ENCODE measurements at places on chromosomes 16 and 17. TPM values are rescaled to one million over a fixed set of nuclear protein-coding genes. Genes with fewer than 3 reads are reported as not detected.

GRCh38 chr17:47995241-47995935 is 24.5 kb downstream of the CDK5RAP3 start:
- no peak for DNase-seq

DNA sequence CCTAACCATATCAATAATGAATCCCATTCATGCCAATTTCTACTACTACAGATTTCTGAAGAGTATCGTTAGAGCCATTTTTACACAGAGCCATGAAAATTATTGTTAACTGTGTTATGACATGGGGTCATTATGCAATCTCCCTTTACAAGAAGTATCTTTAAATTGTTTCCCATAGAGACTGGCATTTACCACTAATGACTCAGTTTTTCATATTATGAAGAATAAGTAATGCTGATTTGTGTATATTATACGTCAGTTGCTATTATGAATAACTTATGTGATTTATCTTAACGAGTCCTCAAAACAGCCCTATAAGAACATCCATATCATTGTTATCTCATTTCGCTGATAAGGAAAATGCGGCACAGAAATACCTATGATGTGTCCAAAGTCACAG is 173.8 kb downstream of the KCNJ2 start:
- DNase-seq: no peak

DNA sequence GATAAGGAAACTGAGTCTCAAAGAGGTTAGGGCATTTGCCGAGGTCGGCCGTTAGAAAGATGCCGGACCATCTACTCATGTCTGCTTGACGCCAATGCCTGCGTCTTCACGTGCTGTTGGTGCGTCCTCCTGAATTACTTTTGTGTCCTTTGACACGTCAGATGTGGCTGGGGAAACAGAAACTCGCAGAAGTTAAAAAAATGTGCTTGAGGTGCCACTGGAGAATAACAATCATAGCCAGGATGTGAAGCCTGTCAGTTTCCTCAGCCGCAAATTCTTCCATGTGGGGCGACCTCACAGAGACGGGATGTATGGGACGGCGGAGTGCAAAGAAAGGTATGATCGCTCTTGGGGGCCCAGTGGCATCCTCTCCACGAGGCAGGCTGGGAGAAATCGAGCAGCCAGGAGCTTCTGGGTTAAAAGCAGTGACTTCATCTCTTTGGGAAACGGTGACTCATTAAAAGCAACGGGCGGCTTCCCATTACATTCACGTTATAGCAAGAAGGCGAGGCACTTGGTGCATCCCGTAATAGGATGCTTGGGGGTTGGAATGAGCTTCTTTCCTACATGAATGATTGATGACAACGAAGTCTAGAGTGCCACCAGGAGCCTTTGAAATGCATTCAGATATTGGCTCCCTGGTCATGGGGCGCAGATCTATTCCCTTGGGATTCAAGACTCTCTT is 67.8 kb downstream of the BMERB1 start:
- no peak for DNase-seq

- no peak for DNase-seq
These were observed 23.4 kb upstream of the SKAP1 start for GRCh38 chr17:48453447-48453846.

DNA sequence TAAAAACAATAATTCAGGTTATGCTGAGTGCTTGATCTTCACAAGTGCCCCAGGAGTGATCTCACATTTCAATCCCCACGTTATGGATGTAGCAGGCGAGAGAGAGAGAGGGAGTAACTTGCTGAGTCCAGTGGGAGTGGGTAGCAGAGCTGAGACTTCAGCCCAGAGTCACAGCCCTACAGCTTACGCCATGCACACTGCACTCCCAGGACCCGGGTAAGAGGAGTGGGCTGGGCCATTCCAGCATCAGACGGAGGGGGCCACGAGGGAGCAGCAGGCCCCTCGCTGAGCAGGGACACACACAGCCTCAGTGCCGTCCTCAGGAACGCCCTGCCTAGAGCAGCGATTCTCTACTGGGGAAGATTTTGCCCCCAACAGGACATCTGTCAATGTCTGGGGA is 9.8 kb upstream of the KIF19 start:
- no peak for DNase-seq

- no peak for DNase-seq
These were observed 233.7 kb upstream of the SDK2 start for GRCh38 chr17:73877962-73878361.

- no peak for DNase-seq
These were observed 377 bp upstream of the CRHR1 start for GRCh38 chr17:45783593-45784292.

DNA sequence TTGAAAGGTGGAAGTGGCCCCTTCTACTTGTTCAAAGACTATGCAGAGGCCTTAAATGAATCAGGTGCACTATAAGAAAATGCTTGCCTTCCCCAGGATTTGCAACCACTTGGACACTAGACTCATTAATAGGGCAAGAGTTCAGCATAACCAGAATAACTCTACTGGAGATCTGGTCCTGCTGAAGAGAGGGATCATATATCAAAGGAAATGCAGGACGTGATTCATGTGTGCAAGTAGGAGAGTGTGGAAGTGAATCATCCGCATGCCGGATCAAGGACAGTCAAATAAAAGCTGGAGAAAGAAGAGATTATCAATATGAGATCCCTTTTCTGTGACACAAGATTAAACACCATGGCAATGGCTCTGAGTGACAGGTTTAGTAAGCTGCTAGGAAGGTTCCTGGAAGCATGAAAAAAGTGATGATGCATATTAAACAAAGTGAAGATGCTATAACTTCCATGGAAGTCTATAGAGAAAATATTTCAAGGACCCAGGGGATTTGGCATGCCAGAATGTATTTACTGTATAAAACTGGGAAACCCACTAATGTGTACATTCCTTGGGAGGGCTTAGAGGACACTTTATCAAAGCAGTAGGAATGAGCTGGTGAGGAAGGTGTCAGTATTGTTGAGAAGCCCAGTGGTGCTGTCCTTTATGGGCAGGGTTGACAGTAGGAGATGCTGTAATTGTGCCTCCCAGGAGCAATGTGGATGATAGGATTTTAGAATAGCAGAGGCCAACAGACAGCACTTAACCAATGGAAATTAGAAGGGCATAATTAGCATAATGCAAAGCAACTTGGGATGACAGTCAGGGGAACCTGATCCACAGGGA is 133.1 kb downstream of the ABCA8 start:
- DNase-seq: no peak

GRCh38 chr16:67902831-67903230 is 9.8 kb downstream of the PSKH1 start:
- no peak for DNase-seq

- no peak for DNase-seq
These were observed 185.9 kb downstream of the KCNJ2 start for GRCh38 chr17:70355185-70355584.

DNA sequence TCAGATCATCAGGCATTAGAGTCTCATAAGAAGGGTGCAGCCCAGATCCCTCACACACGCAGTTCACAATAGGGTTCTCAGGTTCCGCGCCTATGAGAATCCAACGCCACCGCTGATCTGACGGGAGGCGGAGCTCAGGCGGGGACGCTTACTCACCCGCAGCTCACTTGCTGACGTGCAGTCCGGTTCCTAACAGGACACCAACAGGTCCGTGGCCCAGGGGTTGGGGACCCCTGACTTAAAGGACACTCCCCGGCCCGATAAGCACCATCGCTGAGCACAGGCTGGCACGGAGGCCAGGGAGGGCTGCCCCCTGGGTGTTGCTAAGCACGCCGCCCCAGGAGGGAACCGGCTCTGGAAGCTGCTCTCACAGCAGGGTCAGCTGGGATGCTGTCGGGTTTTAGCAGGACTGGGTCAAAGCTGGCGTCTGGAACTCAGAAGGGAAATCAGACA is 30.1 kb upstream of the BAHCC1 start:
- DNase-seq: no peak

DNA sequence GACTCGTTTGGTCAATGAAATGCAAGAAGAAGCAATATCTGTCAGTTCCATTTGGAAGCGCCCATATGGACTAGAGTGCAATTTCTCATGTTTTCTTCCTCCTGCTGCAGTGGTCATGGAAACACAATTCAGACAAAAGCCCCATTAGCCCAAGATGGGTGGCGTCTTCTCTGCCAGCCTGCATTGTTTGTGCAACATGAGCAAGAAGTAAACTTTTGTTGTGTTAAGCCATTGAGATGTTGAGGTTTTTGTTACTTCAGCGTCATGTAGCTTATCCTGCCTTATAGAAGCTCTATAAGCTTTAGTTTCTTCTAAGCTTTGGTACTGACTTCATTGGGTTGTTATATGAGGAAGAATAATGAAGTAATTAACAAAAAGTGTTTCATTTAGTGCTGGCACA is 137.4 kb downstream of the NPIPB5 start:
- DNase-seq: no peak

DNA sequence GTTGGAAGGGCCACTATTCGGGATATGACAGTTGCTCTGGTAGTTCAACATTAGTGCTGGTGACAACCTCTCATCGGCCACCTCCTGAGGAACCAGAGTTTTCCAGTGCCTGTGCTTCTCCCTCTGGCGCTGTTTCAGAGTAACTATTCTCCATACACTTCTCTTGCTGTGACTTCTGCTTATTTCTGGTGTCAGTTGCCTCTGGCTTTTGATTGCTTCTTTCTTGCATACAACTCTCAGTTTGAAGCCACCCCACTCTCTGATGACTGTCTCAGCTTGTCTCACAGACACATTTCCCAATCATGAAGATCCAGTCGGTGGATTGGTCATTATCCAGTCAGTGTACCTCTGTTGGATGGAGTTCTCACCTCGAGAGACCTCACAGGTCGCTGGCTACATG is 3.4 kb upstream of the TM4SF5 start:
- no peak for DNase-seq

- no peak for DNase-seq
These were observed 1.5 kb upstream of the NTN3 start for GRCh38 chr16:2469399-2470233.

DNA sequence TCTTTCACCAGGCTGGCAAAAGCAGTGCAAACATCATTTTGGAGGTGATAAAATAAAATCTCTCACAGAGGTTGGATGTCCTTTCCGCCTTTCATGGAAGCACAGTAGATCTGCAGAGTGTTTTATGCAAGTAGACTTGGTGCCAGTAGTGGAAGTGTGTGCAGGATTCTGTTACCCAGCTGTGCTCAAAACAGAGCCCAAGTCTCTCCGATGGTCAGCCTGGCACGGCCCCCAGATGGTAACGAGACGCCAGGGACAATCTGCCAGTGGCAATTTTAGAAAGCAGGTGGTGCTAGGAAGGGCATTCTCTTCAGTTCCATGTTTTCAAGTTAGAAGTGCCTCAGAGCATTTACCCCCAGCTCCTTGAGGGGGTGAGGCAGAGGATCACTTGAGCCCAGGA is 1.5 kb upstream of the MTHFSD start:
- no peak for DNase-seq

DNA sequence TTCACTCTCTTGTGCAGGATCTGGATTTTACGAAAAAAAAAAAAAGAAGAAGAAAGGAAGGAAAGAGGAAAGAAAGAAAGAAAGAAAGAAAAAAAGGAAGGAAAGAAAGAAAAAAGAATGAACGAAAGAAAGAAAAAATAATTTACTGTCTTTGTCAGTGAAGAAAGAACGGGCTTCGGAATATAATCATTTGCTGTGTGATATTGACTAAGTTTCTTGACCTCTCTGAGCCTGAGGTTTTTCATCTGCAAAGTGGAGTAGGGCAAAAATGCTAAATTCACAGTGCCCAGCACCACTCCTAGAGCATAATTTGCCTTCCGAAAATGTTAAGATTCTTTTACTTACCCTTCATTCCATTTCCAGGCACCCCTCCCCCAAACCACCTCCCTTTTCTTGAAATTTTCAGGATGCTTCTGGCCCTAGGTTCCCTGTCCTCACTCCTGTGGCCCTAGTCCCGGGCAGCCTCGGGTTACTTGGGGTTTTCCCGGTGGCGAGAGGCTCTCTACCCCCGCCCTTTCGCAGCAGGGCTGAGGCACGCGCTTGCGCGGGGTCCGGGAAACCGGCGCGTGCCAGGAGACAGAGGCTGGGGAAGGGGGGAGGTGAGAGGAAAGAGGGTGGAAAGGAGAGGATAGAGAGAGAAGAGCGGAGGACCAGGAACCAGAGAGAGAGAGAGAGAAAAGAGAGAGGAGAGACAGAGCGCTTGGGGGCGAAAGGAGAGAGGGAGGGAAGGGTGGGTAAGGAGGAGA is at the start of gene CNTNAP1:
CNTNAP1 (plus strand) TSS at position 556 of the 746 bp plus-strand sequence. CDS start 299 bp downstream, outside the sequence.
- no peak for DNase-seq

DNA sequence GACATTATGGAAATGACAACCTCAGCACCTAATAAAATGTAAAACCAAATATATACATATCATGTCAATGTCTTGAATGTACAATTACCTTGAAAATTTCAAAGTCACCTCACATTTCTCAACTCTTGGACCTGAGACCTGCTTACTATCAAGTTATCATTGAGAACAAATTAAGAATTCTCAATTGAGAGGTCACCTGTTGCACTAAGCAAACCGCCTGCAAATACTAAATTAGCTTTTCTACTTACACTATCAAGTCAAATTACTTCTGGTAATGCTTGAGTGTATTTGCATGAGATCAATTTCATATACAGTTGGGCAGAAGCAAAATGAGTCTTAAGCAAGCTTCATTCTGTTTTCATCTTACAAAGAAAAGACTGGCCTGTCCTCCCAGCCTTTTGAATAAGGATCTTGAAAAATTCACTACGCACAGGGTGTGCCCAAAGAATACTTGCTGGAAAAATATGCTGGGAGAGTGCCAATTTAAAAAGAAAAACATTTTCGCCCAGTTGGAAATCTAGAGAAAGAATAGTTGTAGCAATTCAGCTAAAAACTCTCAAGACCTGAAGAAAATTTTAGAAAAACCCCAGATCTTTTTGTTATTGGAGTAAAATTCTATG is 35.7 kb downstream of the KANSL1 start:
- DNase-seq: no peak

DNA sequence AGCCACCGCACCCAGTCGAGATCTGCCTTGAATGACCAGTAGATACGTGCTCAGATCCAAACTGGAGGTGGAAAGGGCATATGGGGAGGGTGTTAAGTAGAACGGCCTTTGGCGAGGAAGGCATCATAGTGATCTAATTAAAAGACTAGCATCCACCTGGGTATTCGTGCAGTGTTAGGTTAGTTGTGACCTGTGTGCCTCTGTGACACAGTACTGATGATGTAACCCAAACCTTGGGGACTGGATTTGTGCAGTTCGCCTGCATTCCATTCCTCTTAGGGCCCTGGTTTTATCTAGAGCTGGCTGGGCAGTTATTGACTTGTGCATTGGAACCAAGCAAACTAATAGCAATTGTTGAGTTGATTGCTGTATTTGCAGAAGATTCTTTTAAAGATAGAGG is 47.9 kb downstream of the SNX29 start:
- no peak for DNase-seq

The ZMYND15 gene
- not detected for total RNA-seq

The BHLHA9 gene
- total RNA-seq: not detected

The ASGR1 gene
- 1.1 TPM for total RNA-seq

The CYB5B gene
- total RNA-seq: 157 TPM

The HEXIM1 gene
- 65.9 TPM for total RNA-seq
